ENCODE measurements at places on chromosomes 13 and 19.

GRCh38 chr13:72953391-72953965 lies 105.3 kb upstream of the KLF5 start:
- ATAC-seq: no peak

DNA sequence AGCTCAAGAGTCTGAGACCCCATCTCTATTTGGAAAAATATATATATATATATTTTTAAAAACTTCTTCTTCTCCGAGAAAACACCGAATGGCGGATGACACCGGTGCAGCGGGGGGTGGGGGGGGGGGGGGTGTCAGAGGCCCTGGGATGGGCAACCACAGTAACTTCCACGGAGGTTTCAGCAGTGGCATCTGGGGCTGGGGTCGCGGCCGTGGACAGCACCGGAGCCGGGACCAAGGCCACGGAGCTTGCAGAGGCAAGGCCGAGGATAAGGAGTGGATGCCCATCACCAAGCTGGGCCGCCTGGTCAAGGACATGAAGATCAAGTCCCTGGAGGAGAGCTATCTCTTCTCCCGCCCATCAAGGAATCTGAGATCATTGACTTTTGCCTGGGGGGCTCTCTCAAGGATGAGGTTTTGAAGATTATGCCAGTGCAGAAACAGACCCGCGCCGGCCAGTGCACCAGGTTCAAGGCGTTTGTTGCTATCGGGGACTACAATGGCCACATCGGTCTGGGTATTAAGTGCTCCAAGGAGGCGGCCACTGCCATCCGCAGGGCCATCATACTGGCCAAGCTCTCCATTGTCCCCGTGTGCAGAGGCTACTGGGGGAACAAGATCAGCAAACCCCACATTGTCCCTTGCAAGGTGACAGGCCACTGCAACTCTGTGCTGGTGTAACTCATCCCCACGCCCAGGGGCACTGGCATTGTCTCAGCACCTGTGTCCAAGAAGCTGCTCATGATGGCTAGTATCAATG lies 59.0 kb downstream of the EPS15L1 start:
- no peak for ATAC-seq

- no peak for ATAC-seq
Observed at GRCh38 chr13:78602561-78603239, 652 bp downstream of the POU4F1 start.

DNA sequence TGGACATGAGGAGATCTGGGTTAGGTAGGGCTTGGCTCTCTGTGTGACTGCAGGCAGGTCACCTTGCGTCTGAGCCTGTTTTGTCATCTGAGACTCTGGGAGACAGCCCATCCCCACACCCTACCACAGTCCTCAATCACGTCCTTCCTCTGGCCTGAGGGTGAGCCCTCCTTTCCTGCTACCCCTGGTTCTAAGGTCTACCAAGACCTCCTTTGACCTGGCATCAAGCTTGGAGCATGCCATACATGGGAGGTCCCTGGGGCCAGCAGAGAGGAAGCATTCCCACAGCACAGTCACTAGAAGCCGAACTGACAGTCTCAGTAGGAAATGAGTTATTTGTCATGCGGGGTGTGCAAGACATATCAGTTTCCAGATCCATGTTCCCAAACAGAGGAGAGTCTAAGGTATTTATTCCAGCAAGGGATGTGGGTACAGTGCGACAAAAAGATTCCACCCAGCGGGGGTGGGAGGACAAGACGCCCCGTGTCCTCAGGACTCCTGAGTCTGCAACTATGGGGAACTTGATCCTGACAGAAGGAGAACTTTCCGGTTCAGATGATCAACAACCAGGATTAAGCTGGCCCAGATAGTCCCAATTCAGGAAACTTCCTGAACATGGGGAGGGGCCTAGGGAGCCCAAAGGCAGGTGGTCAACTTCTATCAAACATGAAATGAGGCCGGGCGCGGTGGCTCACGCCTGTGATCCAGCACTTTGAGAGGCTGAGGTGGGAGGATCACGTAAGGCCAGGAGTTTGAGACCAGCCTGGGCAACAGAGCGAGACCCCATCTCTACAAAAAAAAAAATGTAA lies 9.5 kb downstream of the ARRDC2 start:
- no peak for ATAC-seq

DNA sequence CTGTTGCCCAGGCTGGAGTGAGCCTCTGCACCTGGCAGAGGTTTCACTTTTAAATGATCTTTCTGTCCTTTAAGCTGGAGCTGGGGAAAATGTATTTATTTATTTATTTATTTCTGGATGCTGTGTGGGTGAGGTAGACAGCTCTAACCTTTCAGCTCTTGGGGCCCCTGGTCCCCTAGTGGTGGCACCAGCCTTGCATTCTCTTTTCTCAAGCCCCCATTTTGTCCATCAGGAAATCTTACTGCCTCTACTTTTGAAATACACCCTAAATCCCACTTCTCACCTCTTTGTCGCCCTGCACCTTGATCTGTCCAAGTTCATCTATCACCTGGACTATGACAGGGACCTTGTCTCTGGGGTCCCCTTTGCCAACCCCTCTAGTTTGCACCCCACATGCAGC lies 2.1 kb upstream of the B9D2 start:
- ATAC-seq: no peak

- no peak for ATAC-seq
Observed at GRCh38 chr13:24563087-24563486, 50.5 kb upstream of the PARP4 start.

DNA sequence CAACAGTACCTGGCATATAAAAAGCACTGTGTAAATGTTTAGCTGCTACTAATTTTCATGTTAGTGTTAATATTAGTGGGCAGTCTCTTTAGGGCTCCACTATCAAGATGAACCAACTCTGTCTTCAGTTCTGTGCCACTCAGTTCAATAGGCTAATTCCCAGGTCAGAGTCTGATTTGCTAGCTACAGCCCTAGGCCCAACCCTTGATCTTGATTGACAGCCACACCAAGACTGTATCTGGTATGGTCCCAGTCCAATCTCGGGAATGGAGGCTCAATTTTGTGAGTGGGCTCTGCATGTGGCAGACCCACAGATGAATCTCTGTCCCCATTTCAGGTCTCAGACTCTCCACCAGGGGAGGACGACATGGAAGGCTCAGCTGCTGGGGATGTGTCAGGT lies 46.1 kb downstream of the MAP4K1 start:
- no peak for ATAC-seq

- no peak for ATAC-seq
Observed at GRCh38 chr13:51590971-51591627, 6.8 kb downstream of the WDFY2 start.

DNA sequence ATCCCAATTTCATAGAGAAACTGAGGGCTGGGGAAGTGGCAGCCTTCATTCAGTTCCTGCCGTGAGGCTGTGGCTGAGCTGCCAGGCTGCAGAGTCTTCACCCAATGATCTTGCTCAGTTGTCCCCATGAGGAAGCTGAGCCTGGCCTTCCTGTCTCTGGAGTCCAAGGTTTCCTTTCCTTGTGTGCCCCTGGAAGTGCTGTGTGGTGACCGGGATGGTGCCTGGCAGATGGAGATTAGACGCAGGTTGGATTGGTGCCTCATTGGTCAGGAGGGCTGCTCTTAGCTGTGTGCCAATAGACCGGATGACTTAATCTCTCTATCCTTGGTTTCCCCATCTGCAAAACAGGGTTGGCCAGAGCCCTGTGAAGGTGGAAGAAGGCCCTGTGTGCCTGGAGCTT lies 24.6 kb downstream of the DNM2 start:
- no peak for ATAC-seq

GRCh38 chr13:44818428-44818827 lies 170.8 kb downstream of the NUFIP1 start:
- no peak for ATAC-seq

DNA sequence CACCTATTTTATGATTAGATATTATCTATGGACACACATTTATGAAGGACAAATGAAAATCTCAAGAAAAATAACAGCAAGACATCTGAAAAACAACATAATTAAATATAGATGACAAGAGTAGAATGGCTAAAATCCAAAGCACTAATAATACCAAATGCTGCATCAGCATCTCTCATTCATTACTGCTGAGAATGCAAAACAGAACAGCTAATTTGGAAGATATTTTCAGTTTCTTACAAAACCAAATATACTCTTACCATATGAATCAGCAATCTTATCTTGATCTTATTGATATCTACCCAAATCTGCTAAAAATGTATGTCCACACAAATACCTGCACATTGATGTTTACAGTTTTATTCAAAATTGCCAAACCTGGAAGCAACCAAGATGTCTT lies 829.1 kb upstream of the MIR17HG start:
- ATAC-seq: no peak

DNA sequence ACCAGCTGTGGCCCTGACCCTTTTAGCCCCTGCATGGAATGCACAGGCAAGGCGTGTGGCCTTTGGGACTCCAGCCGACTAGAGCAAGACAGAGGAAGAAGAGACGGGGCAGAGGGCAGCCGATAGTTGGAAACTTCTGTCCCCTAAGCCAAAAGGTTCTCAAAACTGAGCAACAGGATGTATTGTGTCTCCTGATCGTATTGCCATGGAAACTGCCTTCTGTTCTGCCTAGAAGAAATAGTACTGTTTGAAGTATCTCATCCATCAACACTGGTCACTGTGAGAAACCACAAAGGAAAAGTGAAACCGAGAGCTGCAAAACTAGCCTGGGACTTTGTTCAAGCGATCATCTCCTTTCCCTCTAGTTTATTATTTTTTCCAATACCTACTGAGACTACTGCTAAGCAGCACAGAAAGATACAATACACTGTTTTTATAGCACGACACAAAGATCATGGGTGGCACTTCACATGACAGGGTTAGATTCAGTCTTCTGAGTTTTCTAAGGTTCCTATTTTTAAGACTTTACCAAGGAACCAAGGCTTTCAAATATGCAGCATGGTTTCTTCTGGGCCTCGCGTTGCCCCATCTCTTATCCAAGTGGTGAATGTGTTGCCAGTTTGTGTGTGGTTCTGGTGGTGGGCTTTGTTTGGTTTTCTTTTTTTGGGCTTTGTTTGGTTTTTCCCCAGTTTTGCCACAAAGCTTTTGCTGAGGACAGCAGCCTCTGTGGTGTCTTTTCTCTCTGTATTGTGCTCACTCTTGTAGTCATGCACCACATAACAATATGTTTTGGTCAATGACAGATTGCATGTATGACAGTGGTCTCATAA lies 49.3 kb upstream of the GPR183 start:
- ATAC-seq: peak; percentile 11

DNA sequence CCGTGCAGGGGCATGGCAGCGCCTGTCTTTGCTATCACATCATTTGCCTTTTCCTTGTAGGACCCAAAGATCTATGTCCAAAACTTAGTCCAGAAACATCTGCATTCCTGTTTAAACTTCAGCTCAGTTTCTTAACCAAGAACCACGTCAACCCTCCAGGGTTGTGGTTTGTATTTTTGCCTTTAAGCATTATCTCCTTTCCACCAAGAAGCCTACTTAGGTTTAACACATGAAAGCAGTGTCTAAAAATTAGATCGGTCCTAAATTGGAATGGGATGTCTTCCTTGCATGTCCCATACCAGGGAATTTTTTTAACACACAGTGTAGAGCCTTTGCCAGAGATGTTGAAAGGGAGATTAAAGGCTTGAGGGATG lies 38.8 kb downstream of the DHRS12 start:
- no peak for ATAC-seq

DNA sequence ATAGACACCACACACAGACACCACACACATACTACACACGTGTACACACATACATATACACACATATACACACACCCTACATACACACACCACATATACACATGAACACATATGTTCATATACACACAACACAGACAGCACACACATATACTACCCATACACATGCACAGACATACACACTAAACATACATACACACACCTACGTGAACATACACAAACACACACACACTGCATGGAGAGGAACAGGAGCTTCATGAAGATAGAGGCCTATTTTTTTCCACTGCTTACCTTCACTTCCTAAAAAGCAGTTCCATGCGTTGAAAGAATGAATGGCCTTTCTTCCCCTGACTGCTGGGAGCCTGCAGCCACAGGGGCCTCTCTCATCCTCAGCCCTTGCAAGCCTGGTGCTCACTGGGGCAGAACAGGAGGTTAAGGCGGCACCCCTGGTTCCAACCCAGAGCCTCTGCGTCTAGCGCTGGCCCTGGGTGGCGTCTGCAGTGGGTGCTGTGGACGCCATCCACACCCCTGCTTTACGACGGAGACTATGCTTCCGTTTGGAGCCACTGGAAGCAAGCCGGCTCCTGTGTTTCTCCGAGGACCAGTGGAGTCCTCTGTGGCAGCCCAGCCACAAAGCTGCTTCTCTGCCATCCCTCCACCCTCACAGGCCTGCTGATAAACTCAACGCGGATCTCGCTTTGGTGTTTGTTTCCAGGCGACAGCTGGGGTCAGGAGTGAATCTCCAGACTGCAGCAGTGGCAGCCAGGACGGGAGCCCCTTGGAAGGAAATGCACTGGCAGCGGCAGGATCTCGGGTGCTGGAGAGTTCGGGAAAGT lies 1.9 kb upstream of the RASA3 start:
- no peak for ATAC-seq

DNA sequence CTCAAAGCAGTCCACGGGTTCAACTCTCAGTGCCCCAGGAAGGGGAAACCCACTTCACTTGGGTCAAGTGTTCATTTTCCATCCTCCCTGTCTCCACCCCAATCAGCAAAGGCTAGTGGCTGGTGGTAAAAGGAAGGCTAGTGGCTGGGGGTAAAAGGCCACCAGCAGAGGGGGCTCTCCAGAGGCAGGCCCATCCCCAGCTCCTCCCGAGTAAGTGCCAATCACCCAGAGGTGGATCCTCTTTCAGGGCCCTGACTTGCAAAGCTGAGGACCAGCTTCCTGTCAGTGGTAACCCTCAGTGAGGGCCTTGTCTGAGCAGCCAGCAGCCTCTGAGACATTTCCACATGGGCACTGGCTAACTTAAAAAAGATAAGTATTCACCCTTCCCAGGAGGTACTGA lies 22.0 kb upstream of the TPT1 start:
- no peak for ATAC-seq

GRCh38 chr19:43784241-43784980 lies 3.6 kb upstream of the KCNN4 start:
- ATAC-seq: peak; percentile 25

GRCh38 chr19:45097776-45098520 lies 5.0 kb downstream of the PPP1R37 start:
- no peak for ATAC-seq

DNA sequence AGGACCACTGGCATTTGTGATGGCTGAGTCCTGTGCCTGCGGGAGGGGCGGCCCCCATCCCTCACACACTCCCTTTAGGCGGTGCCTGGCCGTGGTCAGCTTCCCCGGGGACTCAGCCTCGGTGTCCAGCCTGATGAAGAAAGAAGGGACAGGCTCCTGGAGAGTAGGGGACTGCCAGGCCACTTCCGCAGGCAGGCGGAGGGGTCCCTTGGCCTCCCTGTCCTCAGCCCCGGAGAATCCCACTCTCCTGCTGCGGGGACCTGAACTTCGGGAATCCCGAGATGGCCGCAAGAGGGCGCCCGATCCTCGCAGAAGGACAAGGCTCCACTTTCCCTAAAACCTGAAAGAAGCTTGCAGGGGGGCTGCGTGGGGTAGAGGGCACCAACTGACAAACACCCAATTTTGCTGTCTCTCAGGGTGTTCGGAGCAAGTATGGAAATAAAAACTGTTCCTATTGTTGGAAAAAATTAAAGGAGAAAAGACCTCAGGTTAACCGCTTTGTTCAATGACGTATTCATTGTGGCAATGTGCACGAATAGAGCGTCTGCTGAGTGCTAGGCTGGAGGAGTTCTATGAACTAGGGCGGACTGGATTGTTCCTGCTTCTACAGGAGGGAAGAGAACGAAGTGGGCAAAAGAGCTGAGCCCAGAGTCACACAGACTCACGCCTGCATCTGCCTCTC lies 297.3 kb downstream of the ZNF536 start:
- ATAC-seq: no peak

GRCh38 chr13:33355201-33355895 lies 69.8 kb upstream of the STARD13 start:
- no peak for ATAC-seq

- no peak for ATAC-seq
Observed at GRCh38 chr19:5103812-5104410, 135.0 kb downstream of the KDM4B start.

- ATAC-seq: no peak
Observed at GRCh38 chr19:14786421-14786851, 8.1 kb upstream of the ADGRE2 start.
